ENCODE measurements at places on chromosomes 4 and X.

- DNase-seq: no peak
Observed at GRCh38 chr4:17504081-17504480, 7.8 kb downstream of the QDPR start.

DNA sequence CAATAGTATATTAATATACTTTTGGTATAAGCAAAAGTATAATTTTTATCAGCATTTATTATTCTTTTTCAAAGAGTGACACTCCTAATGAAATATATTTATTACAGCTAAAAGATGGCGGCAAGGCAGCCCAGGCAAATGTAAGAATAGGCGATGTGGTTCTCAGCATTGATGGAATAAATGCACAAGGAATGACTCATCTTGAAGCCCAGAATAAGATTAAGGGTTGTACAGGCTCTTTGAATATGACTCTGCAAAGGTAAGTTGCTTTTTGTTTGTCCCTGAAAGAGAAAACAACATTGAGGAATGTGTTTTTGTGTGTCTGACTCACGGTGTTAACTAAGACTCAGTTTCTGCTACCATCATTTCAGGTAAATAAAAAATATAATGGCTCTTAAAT lies 71.9 kb downstream of the PDLIM5 start:
- DNase-seq: no peak

DNA sequence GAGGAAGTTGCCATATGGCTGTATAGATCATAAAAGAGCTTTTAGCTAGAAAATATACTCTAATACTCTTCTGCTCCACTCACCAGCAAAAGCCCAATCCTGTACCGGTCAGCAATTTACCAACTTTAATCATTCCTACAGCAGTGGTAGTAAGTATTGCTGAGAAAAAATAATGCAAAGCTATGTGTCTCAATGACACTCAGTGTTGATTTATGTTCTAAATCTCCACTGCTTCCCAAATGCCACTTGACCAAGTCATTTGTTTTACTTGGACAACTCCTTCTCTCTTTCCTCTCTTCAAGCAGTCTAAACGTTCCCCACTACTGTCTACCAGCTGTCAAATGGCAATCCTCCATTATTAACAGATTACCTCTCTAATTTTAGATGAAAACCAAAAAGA lies 201.8 kb upstream of the GK2 start:
- DNase-seq: no peak

DNA sequence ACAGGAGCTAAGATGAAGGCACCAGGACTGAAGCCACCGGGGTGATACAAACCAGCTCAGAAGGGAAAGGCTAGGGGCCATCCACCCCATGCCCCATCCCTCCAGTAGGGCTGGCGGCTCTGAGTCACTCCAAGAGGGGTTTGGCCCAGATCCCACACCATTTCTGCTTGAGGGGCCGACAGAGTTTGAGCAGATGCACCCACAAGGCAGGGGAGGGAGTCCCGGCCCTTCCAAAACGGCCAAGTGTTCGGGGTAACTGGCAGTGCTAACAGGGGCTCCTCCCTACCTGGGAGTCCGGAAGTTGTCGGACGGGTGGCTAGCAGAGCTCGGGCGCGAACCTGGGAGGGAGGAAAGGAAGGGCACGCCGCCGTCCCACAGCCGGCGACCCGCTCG lies 412 bp downstream of the SLC10A3 start:
- DNase-seq: no peak

DNA sequence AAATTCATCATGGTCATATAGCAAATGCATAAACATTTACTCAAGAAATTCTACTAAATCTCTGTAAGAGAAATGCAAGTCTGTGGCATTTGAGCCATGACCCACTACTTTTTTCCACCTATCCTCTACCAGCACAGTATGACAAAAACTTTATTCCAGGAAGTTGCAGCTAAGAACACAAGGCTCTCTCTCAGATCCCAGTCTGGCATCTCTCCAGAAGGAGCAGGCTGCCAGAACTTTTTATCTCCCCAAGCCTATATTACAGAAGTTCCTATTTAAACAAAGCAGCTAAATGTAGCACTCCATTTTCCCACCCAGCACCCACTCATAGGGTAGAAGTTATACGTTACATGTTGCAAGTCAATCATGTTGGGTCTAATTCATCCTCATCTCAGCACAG lies 49.3 kb upstream of the EPGN start:
- no peak for DNase-seq

DNA sequence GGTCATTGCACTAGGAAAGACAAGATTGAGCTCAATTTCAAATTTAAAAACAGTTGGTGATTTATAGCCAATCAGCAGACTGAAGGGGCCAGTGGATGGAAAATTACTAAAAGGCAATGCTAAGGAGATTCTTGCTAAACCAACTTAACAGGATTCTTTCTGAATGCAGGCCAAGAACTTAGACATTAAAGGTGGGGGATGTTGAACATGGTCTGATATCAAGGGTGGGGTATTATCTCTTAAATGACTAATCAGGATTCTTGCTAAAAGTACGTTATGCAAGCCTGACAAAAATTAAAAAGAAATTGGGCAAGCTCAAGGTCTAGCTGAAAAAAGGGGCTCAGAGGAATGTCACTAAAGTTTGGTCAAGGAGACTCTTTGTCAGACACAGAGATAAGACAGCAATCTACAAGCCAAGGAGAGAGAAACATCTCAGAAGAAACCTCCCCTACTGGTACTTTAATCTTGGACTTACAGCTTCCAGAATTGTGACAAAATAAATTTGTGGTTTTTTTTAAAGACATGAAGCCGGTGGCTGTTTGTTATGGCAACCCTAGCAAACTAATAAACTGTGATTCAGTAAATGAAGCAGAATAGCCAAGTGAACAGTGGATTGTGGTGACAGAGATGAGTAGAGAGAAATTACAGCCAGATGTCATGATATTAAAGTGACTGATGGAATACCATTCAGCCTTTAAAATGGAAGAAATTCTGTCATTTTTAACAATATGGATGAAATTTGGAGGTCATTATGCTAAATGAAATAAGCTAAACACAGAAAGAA lies 120.3 kb upstream of the KLHL4 start:
- DNase-seq: no peak

GRCh38 chr4:100569196-100569595 lies 51.4 kb upstream of the EMCN start:
- DNase-seq: no peak

- DNase-seq: no peak
Observed at GRCh38 chrX:107709266-107709806, 66.3 kb downstream of the TSC22D3 start.

- no peak for DNase-seq
Observed at GRCh38 chr4:145155268-145155870, 25.0 kb downstream of the OTUD4 start.

DNA sequence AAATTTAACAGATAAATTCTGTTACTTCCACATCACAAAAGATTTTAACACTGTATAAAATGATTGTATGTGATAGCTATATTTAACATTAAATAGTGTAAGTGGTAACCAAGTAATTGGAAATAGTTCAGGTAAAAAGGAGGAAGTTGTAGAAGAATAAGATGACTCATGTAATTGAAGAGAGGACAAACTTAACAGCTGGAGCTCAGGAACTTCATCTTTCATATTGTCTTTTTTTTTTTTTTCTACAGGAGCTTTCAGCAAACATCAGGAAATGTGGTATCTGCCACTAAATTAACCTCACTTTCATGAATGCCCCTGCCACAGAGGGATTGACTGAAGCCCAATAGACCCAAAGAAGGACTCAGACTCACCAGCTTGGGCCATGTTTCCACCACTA lies 188.4 kb upstream of the VEGFC start:
- DNase-seq: no peak

DNA sequence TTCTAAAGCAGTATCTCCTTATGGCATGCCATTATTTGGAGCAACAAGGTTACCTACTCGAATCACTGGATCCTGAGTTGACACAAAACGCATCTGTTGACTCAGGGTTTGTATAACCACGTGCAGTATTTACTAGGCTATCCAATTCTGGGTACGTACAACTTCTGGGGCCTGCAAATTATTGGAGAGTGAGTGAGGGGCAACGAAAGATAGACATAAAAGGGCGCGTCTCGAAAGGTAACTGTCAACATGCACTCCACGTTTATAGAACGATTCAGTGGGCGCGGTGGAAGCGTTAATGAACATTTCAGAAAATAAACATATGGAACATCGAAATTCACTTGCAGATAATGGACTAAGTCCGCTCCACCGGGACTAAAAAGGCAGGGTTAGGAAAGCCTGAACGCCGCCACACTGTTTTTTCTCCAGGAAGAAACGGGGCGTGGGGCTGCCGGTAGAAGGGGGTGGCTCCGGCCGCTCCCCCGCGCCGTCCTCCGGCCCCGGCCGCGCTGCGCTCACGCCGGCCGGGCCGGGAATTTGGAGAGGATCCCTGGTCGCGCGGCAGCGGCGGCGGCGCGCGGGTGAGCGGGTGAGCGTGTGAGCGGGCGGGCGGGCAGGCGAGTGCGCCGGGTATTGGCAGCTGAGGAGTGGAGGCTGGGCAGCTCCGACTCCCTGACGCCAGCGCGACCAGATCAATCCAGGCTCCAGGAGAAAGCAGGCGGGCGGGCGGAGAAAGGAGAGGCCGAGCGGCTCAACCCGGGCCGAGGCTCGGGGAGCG lies at the start of gene SMAD1:
Gene SMAD1, plus strand, starts transcription at position 690 of the 778 bp plus-strand sequence. CDS start 32,761 bp downstream, outside the sequence.
- peak; percentile 74 for DNase-seq

GRCh38 chrX:87728459-87728858 lies 210.9 kb downstream of the KLHL4 start:
- DNase-seq: no peak

DNA sequence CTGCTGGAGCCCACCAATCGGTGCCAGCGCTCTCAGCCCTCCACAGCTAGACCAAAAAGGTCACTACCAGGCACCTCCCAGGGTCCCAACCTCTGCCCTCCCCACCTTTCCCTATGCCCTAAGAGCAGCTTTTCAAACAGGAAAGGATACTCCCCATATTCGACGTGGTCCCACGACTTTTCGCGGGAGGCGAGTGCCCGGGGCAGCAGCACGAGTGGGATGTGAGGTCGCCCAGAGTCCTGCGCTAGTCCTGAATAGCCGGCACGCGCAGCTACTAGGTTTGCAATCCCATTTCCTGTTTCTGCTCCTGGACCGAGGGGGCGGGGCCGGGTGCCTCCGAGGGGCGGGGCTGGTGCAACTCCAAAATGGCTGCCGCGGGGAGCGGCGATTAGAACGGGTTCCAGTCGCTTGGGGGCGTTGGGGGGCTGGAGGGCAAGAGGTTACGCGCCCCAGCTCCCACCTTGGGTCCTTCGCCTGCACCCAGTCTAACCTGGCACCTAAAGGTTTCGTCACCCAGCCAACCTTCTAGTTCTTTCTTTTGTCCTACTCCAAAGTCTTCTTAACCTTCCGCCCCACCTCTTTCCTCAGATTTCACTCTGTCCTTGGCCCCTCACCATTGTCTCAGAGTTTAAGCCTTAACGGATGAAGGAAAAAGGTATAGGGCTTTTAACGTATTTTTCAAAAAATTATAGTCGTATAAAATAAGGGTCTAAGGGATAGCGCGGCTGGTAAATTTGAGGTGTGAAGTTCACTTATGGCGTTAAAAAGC lies 85.0 kb upstream of the TENT5D start:
- no peak for DNase-seq

GRCh38 chr4:25951390-25951952 lies 37.5 kb downstream of the SMIM20 start:
- no peak for DNase-seq

DNA sequence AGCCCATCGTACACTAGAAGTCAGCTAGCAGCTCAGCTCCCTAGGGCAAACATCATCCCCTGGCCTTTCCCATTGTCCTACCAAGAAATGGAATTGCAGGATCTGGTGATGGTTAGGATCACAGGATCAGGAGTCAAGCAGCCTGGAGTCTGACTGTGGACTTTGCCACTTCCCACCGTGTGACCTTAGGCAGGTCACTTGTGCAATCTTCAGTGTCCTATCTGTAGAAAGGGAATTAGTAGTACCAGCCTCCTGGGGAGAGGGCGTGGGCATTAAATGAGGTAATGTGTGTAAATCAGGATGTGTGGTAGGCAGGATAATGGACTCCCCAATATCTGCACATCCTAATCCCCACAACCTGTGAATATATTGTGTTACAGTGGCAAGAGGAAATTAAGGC lies 38.6 kb upstream of the APLN start:
- no peak for DNase-seq

DNA sequence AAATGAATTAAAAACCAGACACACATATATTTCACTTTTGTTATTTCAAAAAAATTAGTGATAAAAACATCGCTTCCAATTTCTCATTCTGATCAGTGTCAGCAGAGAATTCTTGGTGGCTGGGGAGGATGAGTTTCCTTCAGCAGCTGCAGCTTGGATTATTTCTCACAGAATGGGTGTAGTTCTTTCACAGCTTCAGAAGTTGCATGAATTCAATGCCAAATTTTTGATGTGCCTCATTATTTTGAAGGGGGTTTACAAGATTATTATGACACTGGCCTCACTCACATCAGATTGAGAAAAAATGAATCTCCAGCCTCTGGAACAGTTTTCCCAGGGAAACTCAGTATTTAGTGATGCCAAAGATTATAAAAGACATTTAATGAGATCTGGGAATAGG lies 184.9 kb upstream of the WDFY3 start:
- DNase-seq: no peak

- no peak for DNase-seq
Observed at GRCh38 chr4:78532046-78532445, 19.5 kb upstream of the ANXA3 start.

- no peak for DNase-seq
Observed at GRCh38 chr4:51907006-51907669, 64.2 kb downstream of the DCUN1D4 start.

DNA sequence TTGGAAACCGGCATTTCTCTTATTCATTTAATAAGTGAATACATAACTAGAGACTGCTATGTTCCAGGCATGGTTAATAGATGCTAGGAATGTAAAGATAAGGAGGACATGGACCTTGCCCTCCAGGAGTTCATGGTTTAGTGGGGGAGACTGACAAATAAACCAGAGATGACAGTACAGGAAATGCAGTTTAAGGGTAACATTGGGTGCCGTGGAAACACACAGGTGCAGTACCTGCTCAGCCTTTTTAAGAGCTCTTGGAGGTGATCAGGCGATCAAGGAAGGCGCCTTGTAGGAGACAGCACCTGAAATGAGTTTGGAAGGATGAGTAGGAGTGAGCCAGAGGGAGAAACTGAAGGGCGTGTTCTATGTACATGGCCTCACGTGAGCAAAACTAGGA lies 145.8 kb downstream of the AASDH start:
- DNase-seq: no peak

DNA sequence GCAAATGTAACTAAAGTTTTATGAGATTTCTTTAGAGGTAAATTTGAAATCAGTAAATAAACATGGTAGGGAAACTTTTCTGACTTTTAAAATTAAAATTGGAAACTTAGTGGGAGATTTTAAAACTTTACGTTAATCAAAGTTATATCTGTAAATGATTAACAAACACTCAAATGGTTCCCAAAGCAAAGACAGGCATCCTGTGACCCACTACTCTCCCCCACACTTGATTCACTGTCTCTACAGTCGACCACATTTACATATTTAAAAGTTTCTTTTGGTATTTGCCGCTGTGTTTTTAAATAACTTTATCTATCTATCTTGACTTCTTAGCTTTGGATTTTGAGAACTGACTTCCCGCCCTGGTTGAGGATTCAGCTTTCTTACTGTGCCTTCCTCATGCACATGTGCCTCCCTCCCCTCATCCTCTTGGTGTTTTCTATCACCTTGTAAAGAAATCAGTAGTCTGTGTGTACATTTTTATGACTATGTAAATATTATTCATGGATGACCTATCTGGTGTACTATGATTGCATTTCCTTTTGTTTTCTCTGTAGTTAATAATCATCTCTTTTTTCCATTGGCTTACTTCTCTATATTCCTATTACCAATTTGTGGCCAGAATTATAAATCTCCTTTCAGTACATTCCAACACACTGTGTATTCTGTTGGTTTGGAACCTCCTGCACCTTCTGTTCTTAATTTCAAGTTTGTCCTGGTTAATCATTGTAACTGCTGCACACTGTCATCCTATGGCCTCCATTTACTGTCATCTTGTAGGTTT lies 72.6 kb downstream of the WWC2 start:
- no peak for DNase-seq

Data from NCI-H1048 (cell line).